Stimulated activated CD4-positive, alpha-beta T cell treated with anti-CD3 and anti-CD28 coated beads, Interleukin-15, amount 100 ng/mL, for 1 hour (primary cell): ENCODE measurements at places on chromosomes 2 and 18.
A peak's percentile ranks its signal among the peaks of the same experiment; 100 is the strongest.

- DNase-seq: no peak
These were observed 94.8 kb upstream of the HNRNPA3 start for GRCh38 chr2:177117755-177118154.

GRCh38 chr18:77209587-77209986 lies 40.1 kb upstream of the GALR1 start:
- no peak for DNase-seq

DNA sequence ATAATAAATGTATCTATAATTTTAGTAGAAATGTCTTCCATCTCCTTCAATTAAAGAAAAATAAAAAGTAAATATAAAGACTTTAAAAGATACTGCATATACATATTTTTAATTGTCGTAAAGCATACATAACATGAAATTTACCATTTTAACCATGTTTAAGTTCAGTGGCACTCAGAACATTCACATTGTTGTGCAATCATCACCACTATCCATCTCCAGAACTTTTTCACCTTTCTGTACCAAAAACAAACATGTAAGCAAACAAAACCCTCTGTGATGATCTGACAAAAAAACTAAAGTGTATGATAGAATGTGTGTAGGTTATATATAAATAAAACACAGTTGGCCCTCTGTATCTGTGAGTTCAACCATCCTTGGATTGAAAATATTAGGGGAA lies 13.4 kb upstream of the DCTN1 start:
- no peak for DNase-seq

GRCh38 chr18:75211953-75212750 lies 1.6 kb downstream of the TSHZ1 start:
- DNase-seq: no peak

DNA sequence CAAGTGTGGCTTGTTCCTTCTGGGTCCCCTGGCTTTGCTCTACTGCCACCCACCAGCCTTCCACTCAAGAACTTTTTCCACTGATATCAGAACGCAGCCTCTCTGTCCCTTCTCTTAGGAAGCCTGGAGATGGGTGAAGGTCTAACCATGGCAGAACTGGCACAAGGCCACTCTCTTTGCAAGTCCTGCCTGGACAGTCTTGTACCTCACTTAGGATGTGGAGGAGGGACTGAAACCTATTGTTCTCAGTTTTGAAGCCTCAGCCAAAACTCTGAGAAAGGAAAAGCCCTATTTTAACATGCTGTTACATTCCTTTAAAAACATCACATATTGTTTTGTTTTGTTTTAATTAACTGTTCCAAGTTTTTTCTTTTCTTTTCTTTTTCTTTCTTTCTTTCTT lies 58.9 kb upstream of the NCOA1 start:
- DNase-seq: no peak

GRCh38 chr2:191122638-191123294 lies 28.0 kb downstream of the STAT4 start:
- DNase-seq: no peak

DNA sequence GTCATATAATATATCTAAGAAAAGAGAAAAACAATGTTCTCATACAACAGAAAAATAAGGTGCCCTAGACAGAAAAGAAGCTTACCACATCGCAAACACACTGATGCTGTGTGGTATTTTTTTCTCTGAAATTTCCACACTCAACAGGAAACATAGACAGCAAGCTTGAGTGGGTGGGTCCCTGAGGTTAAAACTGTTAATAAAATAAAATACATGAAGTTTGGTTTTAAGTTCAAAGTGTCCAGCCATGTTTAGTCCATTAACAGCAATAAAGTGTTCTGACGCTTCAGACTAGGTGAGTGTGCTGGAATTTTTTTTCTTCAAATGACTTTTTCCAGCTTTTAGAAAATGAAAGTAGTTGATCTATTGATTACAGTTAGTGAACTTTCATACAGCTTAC lies 83.3 kb upstream of the EPB41L5 start:
- DNase-seq: no peak

- DNase-seq: no peak
These were observed 55.0 kb downstream of the EHBP1 start for GRCh38 chr2:62760555-62760954.

DNA sequence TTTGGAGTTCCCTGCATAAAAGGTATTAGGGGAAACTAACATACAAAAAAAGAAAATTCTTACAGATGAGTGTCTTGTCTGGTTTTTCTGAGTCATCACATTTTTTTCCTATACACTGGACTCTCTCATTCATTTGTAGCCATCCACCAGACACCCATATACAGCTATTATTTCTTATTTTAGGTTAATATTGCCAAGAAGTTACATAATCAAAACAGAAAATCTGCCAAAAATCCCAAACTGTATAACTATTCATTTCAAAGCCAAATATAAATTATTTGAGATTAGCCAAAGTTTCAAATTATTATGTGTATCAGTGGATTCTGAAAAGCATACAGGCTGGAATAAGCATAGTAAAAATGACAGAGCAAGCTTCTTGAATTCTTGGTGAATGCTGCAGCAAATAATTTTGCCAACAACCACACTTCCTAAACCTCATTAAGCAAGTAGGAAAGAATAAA lies 191.2 kb downstream of the NCKAP5 start:
- no peak for DNase-seq

DNA sequence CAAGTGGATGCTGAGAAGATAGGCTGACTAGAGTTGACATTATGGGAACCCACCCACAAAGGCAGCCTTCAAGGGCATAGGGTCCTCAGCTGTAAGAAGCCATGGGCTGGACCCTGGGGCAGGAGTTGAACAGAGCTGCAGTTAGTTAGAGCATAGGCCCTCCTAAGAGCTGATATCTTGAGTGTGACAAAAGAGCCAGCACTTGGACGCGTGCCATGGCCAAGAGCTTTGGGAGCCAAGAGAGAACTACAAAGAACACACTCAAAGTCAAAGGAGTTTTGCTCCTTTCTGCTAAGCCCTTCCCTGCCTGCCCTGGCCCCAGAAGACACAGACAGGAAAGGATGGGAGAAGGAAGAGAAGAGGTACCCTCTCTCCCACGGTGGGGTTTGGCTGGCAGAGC lies 29.9 kb upstream of the AGAP1 start:
- DNase-seq: no peak

GRCh38 chr18:46374850-46375249 lies 270.7 kb downstream of the HAUS1 start:
- DNase-seq: no peak

- no peak for DNase-seq
These were observed 105.3 kb upstream of the FOSL2 start for GRCh38 chr2:28287256-28287915.

DNA sequence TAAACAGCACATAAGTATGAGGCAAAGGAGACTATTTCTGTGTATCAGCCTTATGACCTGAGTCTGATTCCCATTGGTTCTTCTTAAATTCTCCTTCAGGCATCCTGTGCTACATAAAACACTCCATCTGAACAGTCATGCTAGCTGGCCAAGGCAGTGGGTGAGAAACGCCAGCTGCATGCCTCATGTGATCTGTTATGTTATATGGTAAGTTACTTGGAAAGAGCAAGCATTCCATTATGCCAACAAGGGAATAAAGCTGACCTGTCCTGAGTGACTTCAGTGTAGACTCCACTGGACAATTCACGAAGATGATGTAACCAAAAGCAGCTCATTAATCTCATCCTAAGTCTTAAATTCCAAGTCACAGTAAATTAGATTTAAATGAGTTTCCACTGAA lies 216.5 kb upstream of the FN1 start:
- DNase-seq: no peak

GRCh38 chr2:240974771-240975572 lies 23.4 kb upstream of the SNED1 start:
- DNase-seq: no peak

DNA sequence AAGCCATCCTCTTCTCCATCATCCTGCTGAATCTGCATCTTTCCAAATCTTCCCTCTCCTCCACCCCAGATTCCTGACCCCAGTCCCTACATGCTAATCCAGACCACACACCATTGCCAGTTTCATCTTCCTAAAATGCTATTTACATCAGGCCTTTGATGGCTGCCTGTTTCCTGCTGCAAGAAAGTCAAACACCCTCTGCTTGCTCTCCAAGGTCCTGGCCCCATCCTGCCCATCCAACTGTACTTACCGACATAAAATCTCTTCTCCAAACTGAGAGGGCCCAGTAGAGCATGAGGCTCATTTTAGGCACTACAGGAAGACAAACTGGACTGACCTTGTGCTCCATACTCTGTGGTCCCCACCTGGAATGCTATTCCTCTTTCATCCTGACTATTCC lies 19.0 kb downstream of the ALK start:
- DNase-seq: no peak

GRCh38 chr2:209875270-209875669 lies 103.6 kb downstream of the UNC80 start:
- DNase-seq: no peak

- DNase-seq: no peak
These were observed 20.5 kb downstream of the RMP24 start for GRCh38 chr18:35993013-35993412.

- DNase-seq: no peak
These were observed 2.1 kb upstream of the TCF7L1 start for GRCh38 chr2:85131116-85131515.

DNA sequence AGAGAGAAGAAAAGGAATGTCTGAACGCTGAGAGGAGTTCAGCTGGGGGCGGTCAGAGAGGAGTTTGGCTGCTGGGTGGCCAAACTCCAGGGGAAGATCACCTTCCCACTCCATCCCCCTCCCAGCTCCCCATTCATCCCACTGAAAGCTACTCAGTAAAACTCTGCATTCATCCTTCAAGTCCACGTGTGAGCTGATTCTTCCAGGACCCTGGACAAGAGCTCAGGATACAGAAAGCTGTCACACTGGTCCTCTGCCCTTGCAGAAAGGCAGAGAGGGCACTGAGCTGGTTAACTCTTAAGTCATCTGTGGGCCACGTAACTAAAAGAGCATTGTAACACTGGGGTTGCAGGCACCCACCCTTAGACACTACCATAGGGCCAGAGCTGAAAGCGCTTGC lies 132.1 kb upstream of the ARL4C start:
- DNase-seq: no peak

- DNase-seq: no peak
These were observed 206.1 kb upstream of the REV1 start for GRCh38 chr2:99695944-99696253.

DNA sequence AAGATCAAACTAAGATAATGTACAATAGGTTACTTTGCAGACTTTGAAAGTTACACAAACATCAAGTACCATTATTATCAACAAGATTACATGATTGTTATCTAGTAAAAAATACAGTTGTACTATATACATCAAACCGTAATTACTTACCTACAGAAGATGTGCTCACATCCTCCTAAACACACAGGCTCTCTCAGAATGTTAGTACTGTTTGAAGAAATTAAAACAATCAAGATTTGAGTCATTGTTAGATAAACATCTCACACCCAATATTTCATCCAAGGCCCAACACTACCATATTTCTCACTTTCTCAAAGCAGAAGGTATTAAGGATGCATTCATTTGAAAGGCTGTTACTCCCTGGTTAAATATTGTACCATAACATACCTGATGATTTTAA lies 12.6 kb downstream of the BARD1 start:
- no peak for DNase-seq

- DNase-seq: no peak
These were observed 45.8 kb downstream of the SH3RF3 start for GRCh38 chr2:109174626-109175349.

- DNase-seq: no peak
These were observed 6.5 kb downstream of the GREB1 start for GRCh38 chr2:11540148-11540995.

DNA sequence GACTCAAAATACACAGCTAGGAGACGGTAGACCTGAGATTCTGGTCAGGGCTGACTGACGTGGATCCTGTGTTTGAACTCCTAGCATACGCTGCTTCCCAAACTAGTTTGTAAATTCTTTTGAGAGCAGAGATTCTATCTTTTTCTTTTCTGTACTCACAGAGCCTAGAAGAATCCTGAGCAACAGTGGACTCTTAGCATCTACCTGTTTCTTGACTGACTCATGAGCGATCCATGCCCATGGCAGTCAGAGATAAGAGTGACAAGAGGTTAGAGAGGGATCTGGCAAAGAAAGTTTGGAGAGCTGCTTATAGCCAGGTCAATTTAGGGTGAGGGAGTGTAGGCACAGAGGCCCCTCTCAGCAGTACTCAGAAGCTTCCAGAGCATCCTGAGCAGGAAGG lies 41.1 kb upstream of the PPP1CB start:
- DNase-seq: no peak

- DNase-seq: no peak
These were observed 125.1 kb upstream of the CDH19 start for GRCh38 chr18:66728951-66729350.

GRCh38 chr18:25126751-25127150 lies 225.2 kb downstream of the ZNF521 start:
- no peak for DNase-seq

GRCh38 chr2:10584843-10585475 lies 104.8 kb downstream of the NOL10 start:
- DNase-seq: no peak

- no peak for DNase-seq
These were observed 377.4 kb downstream of the ALK start for GRCh38 chr2:29544031-29544430.

- DNase-seq: no peak
These were observed 22.7 kb upstream of the NFU1 start for GRCh38 chr2:69459936-69460335.

DNA sequence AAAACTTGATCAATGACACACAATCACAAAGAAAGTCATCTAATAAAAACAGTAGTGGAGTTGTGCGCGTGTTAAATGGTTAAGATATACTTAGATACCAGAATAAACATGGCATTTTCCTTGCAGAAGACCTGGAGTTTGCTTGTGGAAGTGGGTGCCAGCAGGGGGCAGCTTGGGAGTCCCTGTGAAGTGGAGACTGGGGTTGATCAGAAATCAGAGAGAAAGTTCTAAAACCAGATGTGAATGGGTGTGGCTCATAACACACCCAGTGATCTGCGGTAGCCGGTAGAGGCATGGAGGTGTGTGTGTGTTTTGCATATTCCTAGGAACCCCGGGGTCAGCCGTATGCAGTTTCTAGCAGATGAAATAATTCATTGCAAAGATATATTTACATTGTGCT lies 300.1 kb upstream of the TRIB2 start:
- peak; percentile 39 for DNase-seq

GRCh38 chr2:176885661-176886060 lies 326.9 kb upstream of the HNRNPA3 start:
- DNase-seq: no peak

- no peak for DNase-seq
These were observed 476 bp downstream of the VSNL1 start for GRCh38 chr2:17540813-17541530.

GRCh38 chr2:219537657-219538488 lies 5.7 kb downstream of the CHPF start:
- no peak for DNase-seq

- peak; percentile 45 for DNase-seq
These were observed at the start of gene TGFBRAP1 for GRCh38 chr2:105329561-105330495. TSS of gene TGFBRAP1 (minus strand) at chr2:105329735. CDS start at chr2:105308301, 21,434 bp downstream.

- no peak for DNase-seq
These were observed 78.2 kb downstream of the INPP4A start for GRCh38 chr2:98522854-98523253.

DNA sequence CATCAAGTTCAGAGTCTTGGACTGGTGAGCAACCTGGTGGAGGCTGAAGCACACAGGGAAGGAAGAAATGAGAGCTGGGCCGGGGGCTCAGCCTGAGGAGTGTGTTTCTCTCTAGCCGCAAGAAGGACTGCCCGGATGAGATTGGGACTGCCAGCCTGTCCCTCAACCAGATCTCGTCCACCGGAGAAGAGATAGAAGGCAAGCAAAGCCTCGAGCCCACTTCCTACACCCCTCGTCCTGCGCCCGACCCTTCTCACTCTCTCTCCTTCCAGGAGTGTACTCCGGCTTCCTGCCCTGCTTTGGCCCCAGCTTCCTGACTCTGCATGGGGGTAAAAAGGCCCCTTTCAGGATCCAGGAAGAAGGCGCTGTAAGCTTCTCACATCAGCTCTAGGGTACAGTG lies 26.2 kb downstream of the FER1L5 start:
- no peak for DNase-seq
